ENCODE measurements at places on chromosomes 3 and 15.

GRCh38 chr15:68265081-68265480 is 12.5 kb upstream of the FEM1B start:
- H3K4me3 ChIP-seq: no peak overlapping the region
- no peak for DNase-seq
- no peaks in the 10 kb centered on the region for H3K36me3 ChIP-seq
- H3K4me1 ChIP-seq: no peaks in the 10 kb centered on the region

- H3K27me3 ChIP-seq: no peaks in the 10 kb centered on the region
- H3K4me3 ChIP-seq: no peak overlapping the region
- no peaks in the 10 kb centered on the region for H3K36me3 ChIP-seq
- H3K4me1 ChIP-seq: peaks cover 10% of the 10 kb centered on the region
- no peak for DNase-seq
Observed at GRCh38 chr3:111662907-111663306, 67.8 kb upstream of the ZBED2 start.

DNA sequence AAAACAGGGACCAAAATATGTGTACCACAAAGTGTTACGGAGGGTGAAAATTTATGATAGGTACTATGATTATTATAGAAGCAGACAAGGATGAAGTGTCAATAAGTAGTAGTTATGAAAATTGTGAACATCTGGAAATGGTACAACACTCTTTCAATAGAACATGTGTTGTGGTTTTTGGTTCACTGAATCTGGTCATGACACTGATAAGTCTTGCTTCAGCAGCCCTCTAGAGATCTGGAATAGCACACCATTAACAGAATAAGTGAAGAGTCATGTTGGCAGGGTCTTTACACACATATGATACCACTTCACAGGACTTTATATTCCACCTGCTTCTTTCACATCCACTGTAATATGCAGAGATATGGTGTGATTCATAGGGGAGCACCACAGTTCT is 985.2 kb upstream of the SEMA6D start:
- H3K27me3 ChIP-seq: no peaks in the 10 kb centered on the region
- H3K36me3 ChIP-seq: no peaks in the 10 kb centered on the region
- H3K27ac ChIP-seq: no peak overlapping the region
- no peak for DNase-seq
- no peak overlapping the region for H3K4me3 ChIP-seq
- H3K4me1 ChIP-seq: no peaks in the 10 kb centered on the region

GRCh38 chr15:72175186-72176044 is 22.2 kb downstream of the GRAMD2A start:
- H3K4me1 ChIP-seq: no peaks in the 10 kb centered on the region
- H3K36me3 ChIP-seq: no peaks in the 10 kb centered on the region
- H3K27ac ChIP-seq: no peak overlapping the region
- no peak for DNase-seq

DNA sequence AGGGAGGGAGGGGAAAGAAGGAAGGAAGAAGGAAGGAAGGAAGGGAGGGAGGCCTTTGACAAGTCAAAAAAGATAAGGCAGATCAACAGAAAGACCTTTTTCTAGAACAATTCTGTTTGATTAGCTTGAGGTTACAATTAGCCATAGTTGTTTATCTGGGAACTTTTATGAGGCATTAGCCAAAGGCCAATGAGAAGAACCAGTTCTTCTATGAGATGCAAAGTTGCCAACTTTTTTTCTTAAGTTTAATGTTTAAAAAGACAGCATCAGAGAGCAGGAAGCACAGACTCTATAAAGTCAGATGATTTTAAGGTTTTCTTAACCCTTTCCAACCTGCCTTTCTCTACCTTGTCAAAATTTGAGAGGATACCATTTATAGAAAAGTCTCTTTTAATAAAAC is 301.3 kb upstream of the NR2F2 start:
- no peak for DNase-seq
- H3K36me3 ChIP-seq: no peaks in the 10 kb centered on the region
- no peak overlapping the region for H3K4me3 ChIP-seq
- no peaks in the 10 kb centered on the region for H3K4me1 ChIP-seq

- no peaks in the 10 kb centered on the region for H3K36me3 ChIP-seq
- no peaks in the 10 kb centered on the region for H3K27me3 ChIP-seq
- no peak for DNase-seq
- H3K4me1 ChIP-seq: no peaks in the 10 kb centered on the region
- H3K4me3 ChIP-seq: no peak overlapping the region
Observed at GRCh38 chr3:98814817-98815420, 51.8 kb downstream of the ST3GAL6 start.

GRCh38 chr3:26118165-26118564 is 328.3 kb downstream of the OXSM start:
- no peak for DNase-seq
- H3K27ac ChIP-seq: no peak overlapping the region
- H3K4me1 ChIP-seq: peaks cover 5% of the 10 kb centered on the region
- no peaks in the 10 kb centered on the region for H3K36me3 ChIP-seq
- no peak overlapping the region for H3K4me3 ChIP-seq

DNA sequence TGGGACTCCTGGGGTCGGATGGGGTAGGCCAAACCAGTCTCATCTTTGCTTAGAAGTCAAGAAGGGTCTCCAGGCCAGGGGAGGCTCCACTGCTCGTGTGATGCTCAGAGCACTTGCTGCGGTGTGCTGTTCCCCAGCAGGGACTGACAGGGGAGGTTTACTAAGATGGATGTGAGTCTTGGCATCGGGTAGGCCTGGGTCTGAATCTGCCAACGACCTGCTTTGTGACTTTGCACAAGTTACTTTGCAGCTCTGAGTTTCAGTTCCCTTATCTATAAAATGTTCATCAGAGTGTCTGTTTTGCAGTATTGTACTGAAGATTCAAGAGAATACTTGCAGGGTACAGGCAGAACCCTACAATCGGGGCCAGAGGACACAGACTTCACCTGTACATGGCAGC is 17.3 kb upstream of the CDCP1 start:
- H3K27ac ChIP-seq: no peak overlapping the region
- H3K27me3 ChIP-seq: no peaks in the 10 kb centered on the region
- no peaks in the 10 kb centered on the region for H3K36me3 ChIP-seq
- peaks cover 15% of the 10 kb centered on the region for H3K4me1 ChIP-seq

DNA sequence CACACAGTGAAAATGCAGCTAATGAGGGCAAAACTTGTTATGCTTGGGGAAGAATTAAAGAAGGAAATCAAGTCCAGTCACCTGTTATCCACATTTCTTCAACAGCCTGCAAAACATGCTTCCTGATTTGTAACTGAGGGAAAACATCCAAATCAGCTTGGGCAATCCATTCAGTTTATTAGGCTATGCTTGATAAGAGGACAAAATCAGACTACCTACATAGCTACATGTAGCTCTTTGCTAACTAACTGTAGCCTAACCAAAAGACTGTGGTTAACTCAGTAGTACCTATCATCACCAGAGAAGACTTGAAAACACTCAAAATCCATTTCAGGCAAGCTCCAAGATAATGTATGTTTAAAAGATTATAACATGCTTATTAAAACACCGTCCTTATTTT is 436.4 kb downstream of the SHQ1 start:
- H3K27me3 ChIP-seq: no peaks in the 10 kb centered on the region
- no peaks in the 10 kb centered on the region for H3K36me3 ChIP-seq
- H3K4me1 ChIP-seq: peaks cover 13% of the 10 kb centered on the region
- no peak overlapping the region for H3K27ac ChIP-seq
- DNase-seq: no peak

DNA sequence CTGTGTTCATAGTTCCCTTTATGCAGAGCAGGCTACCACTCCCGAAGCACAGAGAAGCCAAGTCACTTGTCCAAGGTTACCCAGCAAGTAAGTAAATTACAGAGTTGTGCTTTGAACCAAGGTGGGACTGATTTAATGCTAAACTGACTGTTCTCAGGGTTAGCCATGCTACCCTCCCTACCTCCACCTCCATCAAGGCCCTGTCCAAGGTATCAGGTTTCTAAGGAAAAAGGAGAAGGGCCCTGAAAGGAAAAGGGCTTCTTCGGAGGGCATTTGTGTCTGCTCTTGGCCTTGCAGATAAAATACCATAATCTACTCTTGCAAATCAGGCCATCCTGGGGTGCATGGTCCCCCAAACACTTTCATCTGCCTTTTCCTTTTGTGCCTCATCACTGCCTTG is 288.1 kb upstream of the LRRFIP2 start:
- no peak overlapping the region for H3K4me3 ChIP-seq
- no peak overlapping the region for H3K27ac ChIP-seq
- no peaks in the 10 kb centered on the region for H3K4me1 ChIP-seq
- DNase-seq: no peak

DNA sequence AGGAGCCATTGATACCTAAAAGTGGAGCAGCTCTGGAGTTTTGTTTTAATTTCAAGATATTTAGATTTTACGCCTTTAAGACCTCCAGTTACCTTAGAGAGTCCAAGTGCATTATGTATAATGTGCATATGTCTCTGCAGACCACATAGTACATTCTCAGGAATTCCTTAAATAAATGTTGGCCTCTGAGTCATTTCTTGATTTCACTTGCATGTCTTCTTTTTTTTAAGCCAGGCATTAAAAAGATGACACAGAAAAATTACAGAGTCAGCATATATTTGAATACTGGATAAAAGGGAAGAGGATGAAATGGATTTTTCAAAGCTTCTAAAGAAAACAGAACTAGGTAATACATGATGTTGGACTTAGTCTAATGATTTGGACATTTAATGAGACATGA is 125.2 kb downstream of the TMCO5A start:
- no peaks in the 10 kb centered on the region for H3K4me1 ChIP-seq
- H3K36me3 ChIP-seq: no peaks in the 10 kb centered on the region
- H3K27me3 ChIP-seq: no peaks in the 10 kb centered on the region
- no peak overlapping the region for H3K4me3 ChIP-seq

DNA sequence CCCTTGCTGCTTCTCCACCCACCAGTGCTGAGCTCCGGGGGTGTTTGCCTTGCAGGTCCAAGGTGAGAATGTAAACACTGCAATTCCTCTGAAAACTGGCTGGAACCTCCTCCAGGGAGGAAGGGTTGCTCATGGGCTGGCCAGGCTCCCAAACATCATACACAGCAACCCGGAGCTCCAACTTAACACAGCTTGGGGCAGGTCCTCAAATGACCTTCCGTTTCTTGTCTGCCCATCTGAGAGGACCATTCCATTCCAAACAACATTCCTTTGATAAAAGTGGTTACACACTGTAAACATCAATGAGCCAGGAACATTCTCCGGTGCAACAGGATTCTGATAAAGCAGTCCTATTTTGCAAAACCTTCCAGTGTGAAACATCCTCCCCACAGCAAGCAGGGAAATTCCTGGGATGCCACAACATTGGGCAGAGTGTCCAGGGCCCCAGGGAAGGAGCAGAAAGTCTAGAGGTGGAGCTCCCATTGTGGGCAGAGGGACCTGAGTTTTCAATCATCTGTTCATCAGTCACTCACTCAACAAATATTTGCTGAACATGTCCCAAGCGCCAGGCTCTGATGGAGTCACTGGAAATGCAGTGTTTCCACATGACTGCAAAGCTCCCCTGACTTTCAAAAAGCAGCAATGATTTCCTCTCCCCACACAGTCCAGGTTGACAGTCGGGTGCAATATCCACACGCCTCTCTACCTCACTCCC is 7.3 kb upstream of the HEG1 start:
- H3K27ac ChIP-seq: no peak overlapping the region
- no peak overlapping the region for H3K4me3 ChIP-seq
- no peaks in the 10 kb centered on the region for H3K36me3 ChIP-seq
- H3K4me1 ChIP-seq: no peaks in the 10 kb centered on the region

- H3K27ac ChIP-seq: no peak overlapping the region
- no peak for DNase-seq
- H3K27me3 ChIP-seq: no peaks in the 10 kb centered on the region
- no peaks in the 10 kb centered on the region for H3K36me3 ChIP-seq
- H3K4me1 ChIP-seq: no peaks in the 10 kb centered on the region
Observed at GRCh38 chr3:171011109-171011872, 15.2 kb downstream of the SLC2A2 start.

DNA sequence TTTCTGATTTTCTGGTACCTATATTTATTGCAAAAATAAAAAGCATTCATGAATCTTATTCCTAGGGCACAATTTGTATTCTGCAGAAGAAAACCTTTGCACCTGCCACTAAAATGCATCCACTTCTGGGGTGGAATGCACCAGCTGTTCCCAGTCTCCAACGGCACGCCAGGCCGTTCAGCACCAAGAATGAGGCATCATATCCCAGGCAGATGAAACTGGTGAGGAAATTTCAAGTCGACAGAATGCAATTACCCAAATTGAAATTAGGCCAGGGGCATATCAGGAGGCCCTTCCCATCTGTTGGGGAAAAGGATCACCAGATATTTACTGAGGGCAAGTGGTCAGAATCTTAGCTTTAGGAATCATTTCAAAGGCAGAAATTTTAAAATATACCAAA is 13.6 kb upstream of the RBMS3 start:
- no peak overlapping the region for H3K4me3 ChIP-seq
- H3K4me1 ChIP-seq: no peaks in the 10 kb centered on the region
- no peak for DNase-seq
- no peak overlapping the region for H3K27ac ChIP-seq
- H3K27me3 ChIP-seq: no peaks in the 10 kb centered on the region

DNA sequence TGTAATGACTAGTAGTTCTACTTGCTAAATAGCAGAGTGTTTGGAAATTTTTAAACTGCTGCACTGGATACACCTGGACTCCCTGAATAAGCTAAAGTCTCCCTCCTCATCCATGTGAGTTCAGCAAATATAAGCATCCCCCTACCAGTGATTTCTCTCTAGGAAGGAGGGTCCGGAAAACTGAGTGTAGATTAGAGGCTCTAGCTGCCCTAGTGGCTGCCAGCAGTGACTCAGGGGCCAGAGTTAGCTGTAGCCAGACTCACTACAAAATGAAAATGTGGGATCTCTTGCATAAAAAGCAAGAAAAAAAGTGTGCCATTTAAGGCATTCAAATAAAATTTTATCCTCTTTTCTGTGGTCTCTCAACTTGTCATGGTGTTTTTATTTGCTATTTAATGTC is 485.0 kb upstream of the ATP11B start:
- no peak overlapping the region for H3K4me3 ChIP-seq
- H3K27me3 ChIP-seq: no peaks in the 10 kb centered on the region
- DNase-seq: no peak
- H3K36me3 ChIP-seq: no peaks in the 10 kb centered on the region
- no peak overlapping the region for H3K27ac ChIP-seq

Data from B cell (primary cell).